ENCODE measurements at places on chromosomes 1 and 21. TPM values are rescaled to one million over a fixed set of nuclear protein-coding genes. Genes with fewer than 3 reads are reported as not detected.

C1QB gene
- total RNA-seq = not detected

SPRR1A gene
- total RNA-seq = not detected

DCST1 gene
- not detected for total RNA-seq

C8B gene
- not detected for total RNA-seq

LCE2B gene
- total RNA-seq = not detected

KCNJ9 gene
- total RNA-seq = not detected

CCNL2 gene
- 108 TPM for total RNA-seq

PGLYRP4 gene
- total RNA-seq = not detected

CFHR1 gene
- total RNA-seq = not detected

NAV1 gene
- total RNA-seq = 2.6 TPM

NR1I3 gene
- not detected for total RNA-seq

IFNLR1 gene
- 10.0 TPM for total RNA-seq

KCNQ4 gene
- total RNA-seq = 0.45 TPM

ANGPTL1 gene
- not detected for total RNA-seq
